Islet precursor cell (in vitro differentiated cells): ENCODE measurements at places on chromosomes 4 and X.

DNA sequence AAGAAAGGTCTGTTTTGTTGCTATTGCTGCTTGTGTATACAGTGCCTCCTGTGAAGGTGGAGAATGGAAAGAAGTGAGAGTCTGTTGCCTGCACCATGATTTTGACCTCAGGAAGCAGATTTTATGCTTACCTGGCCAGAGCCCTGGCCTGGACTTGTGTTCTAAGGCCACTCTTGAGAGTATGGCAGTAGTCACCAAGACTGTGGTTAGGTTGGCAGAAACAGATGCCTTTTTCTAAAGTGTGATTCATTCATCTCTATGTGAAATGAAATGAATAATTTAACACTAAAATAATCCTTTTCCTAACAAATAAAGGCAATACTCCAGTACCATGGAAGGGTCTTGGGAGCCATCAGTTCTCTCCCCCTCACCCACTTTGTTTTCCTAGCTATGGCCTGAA is 161.8 kb downstream of the DCLK2 start:
- DNase-seq, result no peak

DNA sequence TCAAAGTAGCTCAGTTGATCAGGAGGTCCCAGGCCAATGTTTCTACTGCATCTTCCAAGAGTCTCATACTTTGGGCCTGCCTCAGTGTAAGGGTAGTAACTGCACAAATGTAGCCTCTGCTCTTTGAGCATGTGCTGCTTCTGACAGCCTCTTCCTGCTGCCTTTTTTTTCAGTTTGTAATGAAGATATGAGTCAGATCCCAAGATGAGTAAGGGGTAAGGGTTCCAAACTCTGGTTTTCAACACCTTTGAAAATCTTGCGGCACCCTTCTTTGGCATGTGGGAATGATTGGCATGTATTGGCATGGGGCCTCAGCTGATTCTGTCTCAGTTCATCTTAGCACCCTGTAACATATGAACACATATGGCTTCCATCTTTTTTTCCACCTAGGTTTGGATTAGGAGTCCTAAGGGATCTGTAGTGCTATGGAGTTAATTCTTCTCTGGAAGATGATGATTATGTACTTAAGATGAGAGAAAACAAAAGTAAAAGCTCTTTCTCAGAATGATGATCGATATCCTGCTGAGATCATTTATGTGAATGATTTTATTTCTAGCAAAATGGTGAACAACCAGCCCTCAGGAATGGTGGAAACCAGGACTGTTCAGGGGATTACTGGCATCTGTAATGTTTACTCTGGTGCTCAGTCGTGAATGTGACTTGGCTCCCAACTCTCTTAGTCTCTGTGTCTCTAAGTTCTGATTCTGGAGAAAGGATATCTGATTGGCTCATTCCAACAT is 118.7 kb upstream of the PRPS2 start:
- DNase-seq, result no peak

DNA sequence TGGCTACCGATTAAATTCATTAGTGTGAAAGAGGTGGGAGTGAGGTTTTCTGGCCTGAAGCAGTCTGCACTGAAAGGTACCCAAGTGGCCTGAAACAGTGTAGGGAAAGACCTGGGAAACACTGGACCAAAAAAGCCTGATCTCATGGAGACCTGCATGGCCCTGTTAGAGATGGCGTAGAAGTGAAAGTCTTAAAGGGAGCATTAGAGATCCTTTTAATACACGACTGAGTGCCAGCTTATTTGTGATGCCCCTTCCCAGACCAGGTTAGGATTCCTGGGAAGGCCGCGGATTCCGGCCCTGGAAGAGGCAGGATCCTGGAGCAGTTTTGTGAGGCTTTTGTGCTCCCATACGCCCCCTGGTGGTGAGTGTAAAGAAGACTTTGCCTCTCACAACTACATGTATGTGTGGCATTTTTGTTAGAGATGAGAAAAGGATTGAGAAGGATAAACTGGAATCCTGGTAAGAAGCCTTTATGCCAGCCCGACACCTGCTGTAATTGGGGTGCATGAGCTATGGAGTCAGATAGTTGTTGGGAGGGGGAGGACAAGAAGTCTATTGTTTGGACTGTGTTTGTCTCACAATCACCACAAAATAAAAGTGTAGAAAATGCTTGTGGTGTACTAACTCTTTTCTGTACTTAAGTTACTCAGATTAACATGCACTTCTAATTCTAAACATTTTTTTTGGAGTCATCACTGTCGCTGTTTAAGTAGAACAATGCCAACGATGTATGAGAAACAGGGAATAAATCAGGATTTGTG is 54.0 kb downstream of the JADE1 start:
- peak; percentile 91 for DNase-seq

DNA sequence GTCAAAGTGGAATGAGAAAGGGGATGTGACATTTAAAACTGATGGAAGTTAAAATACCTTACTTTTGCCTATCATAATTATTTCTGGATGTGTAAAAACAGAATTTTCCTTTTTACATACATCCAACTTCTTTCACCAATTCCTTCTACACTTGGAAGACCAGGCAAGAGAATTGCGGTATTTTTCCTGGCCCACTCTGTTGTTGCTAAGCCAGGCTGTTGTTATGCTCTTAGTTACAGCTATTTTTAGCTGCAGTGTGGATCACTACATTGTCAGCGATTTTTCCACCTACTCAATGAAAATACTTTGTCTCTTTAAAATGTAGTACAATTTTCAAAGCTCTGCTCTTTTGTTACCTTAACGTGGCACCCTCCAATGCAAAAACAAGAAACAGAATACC is 43.4 kb downstream of the NKX6-1 start:
- DNase-seq, result no peak

DNA sequence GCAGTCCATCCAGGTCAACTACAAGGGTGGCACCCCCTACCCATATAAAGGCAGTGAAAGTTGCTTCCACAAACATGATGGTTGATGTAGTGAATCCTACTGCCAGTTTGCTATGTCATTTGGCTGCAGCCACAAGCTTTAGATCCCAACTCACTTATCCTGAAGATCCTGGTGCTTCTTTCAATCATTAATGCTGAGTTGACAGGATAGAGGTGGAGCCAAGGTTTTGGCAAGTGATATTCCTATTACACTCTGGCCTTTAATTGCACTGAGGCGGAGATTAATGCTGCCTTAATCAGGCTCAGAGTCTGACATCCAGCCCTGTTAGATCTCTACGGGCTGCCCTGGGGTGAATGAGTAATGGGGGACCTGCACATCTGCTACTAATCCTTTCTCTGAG is 542.4 kb upstream of the ARX start:
- DNase-seq, result no peak

DNA sequence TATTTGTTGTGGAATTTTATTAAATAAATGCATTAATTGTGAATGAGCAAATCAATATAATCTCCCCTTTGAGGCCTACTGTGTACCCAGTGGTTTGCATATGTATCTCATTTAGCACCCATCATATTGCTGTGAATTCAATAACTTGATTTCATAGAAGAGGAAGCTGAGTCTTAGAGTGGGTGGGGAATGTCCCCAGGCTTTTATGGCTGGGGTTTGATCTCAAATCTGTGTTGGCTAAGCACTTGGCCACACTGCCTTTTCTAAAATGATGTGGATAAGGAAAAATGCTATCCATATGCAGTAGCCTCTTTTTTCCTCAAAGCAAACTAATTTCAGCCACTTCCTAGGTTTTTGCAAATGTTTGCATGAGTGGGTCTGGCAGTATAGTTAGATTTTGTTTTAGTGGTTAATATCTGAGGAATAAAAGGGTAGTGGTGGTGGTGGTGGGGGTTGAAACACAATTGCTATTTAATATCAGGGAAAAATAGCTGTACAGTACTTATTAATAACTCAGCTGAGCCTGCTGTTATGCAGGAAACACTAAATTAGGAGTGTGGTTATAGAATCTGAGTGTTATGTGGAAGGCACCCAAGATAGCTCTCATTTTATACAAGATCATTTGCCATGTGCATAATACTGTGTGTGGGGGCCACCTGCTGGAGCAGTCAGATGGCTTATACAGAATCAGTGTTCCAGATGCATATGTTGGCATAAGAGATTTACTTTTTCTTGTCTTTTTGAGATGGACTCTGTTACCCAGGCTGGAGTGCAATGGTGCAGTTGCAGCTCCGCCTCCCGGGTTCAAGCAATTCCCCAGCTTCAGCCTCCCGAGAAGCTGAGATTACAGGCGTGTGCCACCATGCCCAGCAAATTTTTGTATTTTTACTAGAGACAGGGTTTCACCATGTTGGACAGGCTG is 108.0 kb downstream of the TMEM131L start:
- DNase-seq, result no peak

DNA sequence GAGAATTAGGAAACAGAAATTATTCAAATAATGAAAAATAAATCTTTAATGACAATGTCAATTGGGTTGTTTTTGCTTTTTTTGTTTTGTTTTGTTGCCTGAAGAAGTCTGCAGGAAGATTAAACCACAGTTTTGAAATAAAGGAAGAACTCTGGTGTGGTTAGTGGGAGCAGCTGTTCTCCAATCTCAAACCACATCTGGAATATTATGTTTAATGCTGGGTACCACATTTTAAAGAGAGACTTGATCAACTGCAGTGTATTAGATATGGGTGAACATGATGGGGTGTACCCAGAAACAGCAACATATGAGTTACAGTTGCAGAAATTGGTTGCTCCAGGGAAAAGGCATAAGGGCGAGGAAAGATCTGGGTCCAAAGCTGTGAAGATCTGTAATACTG is 171.2 kb upstream of the RPL34 start:
- no peak for DNase-seq

- no peak for DNase-seq
Measured at GRCh38 chrX:24184018-24184417, 34.5 kb downstream of the ZFX start.

DNA sequence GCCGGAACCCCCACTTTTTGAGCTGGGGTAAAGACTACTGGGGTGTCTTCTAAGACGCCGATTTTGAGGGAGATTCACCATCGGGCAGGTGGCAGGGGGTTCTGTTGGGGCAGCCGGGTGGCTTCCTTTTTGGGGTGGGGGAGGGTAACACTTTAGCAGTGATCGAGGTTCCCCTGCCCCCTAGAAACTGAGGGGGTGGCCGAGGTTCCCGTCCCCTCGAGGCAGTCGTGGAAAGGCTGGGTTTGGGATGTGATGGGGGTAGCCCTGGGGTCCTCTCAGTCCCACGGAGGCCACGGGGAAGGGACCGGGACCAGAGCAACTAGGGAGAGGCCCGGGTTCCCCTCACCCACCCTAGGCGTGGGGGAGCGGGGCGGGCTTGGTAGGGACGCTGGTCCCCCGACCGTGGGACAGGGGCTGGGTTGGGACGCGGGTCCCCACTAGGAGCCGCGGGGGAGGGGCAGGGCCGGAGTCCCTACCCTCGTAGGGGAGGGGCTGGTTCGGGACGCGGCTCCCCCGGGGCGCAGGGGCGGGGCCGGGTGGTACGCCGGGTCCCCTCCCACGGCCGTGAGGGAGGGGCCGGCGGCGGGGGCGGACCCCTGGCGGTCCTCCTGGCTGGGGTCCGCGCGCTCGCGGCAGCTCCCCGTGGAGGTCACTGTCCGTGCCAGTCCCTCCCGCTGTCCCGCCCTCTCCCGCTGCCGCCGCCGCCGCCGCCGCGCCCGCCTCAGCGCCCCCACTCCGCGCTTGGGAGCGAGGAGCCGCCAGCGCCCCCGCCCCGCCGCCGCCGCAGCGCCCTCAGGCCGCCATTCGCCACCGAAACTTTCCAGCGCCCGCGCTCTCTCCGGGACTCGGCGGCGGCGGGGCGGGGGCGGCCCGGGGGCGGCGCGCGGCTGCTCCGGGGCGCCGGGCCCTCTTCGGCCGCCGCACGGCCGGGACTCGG is at the start of gene TBL1X:
Gene TBL1X, plus strand, starts transcription at position 624 of the 937 bp plus-strand sequence. CDS start 188,529 bp downstream, outside the sequence.
- peak; percentile 69 for DNase-seq

- DNase-seq, result no peak
Measured at GRCh38 chr4:77082886-77083608, 7.3 kb upstream of the CCNI start.

GRCh38 chr4:183920512-183920911 is 15.4 kb downstream of the STOX2 start:
- DNase-seq, result no peak

DNA sequence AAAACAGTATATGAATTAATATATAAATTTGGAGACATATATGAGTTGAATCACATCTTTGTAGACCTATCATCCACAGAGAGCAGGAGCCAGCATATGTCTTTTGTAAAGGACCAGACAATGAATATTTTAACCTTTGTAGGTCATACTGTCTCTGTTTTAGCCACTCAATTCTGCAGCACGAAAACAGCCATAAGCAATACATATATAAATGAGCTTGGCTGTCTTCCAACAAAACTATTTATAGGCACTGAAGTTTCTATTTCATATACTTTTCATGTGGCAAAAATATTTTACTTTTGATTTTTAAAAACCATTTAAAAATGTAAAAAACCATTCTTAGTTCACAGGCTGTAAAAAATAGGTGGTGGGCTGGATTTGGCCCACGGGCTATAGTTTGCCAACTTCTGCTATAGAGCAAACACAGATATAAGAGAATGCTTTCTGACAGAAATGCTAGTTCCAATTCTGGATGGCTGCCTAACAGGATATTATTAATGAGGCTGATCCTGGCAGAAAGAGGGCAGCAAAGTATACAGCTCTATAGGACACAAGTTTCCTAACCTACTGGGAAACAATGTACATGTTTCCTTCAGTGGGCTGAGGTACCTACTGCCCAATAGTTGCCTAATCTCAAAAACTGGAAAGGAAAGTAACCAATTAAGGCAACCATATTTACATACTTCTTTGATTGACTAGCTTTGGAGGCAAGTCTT is 58.1 kb upstream of the UCP1 start:
- peak; percentile 13 for DNase-seq

- DNase-seq, result no peak
Measured at GRCh38 chr4:19494961-19495360, 756.7 kb upstream of the SLIT2 start.

DNA sequence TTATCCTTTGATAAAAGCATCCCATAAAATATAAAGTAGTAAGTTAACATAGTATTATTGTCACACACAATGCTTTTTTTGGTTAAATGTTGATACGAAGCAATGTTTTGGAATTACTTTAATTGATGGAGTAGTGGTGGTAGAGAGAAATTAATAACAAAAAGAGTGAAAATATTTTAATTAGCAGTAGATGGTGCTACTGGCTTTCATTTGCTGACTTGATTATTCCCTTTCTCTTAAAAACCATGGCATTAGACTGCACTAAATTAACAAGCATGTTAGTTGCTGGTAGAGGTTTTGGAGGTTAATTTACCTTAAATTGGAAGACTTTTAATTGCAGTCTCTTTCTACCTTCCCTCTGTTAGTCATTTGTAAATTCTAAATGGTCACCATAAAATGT is 8.9 kb upstream of the DCK start:
- DNase-seq, result no peak
